Activated CD4-positive, alpha-beta T cell treated with anti-CD3 and anti-CD28 coated beads, Interleukin-2, amount 10 ng/mL, durations not matched to agents 7 days and 5 days (primary cell): ENCODE measurements at places on chromosomes 16 and 17.

GRCh38 chr17:72705905-72706395 is 386.5 kb downstream of the SLC39A11 start:
- no peak for DNase-seq

GRCh38 chr17:59299400-59300092 is 31.9 kb upstream of the YPEL2 start:
- no peak for DNase-seq

GRCh38 chr16:23857881-23858269 is 22.1 kb downstream of the PRKCB start:
- no peak for DNase-seq

GRCh38 chr17:75720656-75721462 is at the start of gene ITGB4:
Gene ITGB4, plus strand, starts transcription at chr17:75721459. Its CDS starts 3,245 bp downstream, at chr17:75724704.
- DNase-seq = peak; percentile 67

DNA sequence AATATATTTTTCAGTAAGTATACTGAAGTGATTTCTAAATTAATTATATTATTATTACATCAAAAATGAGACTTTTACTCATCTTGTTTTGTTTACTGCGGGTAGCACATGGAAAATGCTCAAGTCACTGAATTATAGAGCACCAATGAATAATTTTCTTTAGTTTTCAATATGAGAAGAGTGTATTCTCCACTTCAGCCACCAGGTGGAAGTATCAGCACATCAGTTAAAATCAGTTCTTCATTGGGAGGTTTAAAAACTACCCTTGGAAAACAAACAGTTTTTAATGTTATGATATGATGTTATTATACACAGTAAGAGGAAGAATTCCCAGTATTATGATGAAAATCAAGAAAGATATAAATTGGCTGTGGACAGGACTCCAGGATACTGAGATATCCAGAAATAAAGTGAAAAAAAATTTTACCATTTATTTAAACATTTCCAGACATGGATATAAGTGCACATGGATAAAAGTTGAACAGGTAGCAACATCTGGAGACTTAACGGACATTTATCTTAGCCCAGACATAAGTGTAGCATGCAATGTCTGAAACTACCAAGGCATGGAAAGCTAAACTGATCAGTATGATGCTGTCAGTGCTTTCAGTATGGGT is 467.3 kb downstream of the KCNJ2 start:
- DNase-seq = peak; percentile 22

- no peak for DNase-seq
Measured at GRCh38 chr17:12358477-12358876, 307.2 kb upstream of the MYOCD start.

- DNase-seq = no peak
Measured at GRCh38 chr17:18267927-18268711, 7.7 kb downstream of the MIEF2 start.

DNA sequence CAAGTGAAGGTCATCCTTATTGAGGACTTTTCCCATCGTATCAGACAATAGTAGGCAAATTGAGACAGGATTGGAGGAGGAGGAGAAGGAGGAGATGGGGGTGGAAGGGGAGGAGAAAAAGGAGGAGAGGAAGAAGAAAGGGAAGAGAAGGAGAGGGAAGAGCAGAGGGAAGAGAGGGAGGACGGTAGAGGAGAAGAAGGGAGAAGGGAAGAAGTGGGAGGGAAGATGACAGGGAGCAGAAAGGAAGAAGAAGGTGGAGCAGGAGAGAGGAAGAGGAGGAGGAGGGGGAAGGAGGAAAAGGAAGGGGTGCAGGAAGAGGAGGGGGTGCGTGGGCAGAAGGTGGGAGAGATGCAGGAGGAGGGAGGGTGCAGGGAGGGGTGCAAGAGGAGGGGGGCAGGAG is 26.0 kb downstream of the ABCC6 start:
- DNase-seq = no peak

GRCh38 chr16:5379954-5380353 is 282.4 kb upstream of the EEF2KMT start:
- no peak for DNase-seq

DNA sequence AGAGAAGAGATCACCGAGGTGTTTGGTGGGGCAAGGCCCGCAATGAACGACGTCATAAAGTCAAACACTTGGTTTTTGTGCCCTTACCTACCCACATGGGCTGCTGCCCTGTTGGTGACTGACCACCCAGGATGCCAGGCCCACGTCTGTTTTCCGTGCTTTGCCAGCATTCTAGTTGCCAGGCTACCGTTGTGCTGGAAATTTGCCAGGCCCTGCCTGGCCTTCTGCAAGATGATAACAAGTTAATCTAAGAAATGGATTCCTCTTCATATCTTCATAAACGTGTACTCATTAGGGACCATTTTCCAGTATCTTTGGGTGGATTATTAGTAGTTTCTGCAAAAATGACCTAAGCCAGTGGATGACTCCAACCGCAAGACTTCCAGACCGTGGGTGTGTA is 35.4 kb downstream of the SLC6A4 start:
- DNase-seq = no peak

DNA sequence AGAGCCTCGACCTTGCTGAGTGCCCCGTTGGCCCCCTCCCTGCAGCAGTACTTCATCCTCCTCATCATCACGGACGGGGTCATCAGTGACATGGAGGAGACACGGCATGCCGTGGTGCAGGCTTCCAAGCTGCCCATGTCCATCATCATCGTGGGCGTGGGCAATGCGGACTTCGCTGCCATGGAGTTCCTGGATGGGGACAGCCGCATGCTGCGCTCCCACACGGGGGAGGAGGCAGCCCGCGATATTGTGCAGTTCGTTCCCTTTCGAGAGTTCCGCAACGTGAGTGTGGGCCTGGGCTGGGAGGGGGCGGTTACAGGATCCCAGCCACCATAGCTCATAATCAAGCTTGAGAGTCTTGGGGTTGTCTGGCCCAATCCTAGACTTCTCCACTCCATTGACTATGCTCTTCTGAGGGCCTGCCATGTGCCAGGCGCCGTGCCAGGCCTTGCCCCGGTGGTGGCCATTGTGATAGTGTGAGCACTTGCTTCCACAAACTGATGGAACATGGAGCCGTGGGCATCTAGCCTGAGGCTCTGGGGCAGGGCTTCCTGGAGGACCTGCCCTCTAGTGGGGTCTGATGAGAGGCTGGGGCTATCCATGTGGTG is 39.7 kb downstream of the PSME3IP1 start:
- DNase-seq = no peak

DNA sequence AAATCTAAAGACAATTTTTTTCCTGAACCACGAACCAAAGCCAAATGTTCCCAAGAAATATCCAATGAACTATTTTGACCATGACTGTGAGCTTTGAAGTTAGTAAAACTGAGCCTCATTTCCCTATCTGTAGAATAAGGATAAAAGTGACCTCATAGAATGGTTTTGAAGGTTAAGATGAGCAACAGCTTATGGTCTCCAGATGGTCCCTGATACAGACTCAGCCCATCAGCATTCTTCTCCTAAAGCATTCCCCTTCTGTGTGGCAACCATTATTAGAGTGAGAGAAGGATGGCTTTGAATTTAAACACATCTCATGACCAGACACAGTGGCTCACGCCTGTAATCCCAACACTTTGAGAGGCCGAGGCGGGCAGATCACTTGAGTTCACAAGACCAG is 70.1 kb downstream of the COPRS start:
- DNase-seq = no peak

DNA sequence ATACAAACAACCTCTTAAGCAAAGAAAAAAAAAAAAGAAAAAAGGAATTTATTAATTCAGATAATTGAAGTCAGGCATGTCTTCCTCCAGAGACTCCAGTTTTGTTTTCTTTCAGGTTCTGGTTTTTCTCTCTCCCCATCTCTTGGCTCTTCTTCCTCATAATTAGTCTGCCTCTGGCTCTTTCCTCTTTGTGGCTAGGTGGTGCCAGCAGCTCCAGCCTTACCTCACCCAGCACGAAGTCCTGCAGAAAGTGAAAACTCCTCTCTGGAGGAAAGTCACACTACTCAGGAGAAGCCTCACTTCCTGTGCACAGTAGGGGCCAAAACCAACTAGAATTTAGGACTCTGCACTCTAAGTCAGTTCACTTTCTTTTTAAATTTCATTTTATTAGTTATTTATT is 10.3 kb upstream of the NFAT5 start:
- no peak for DNase-seq

DNA sequence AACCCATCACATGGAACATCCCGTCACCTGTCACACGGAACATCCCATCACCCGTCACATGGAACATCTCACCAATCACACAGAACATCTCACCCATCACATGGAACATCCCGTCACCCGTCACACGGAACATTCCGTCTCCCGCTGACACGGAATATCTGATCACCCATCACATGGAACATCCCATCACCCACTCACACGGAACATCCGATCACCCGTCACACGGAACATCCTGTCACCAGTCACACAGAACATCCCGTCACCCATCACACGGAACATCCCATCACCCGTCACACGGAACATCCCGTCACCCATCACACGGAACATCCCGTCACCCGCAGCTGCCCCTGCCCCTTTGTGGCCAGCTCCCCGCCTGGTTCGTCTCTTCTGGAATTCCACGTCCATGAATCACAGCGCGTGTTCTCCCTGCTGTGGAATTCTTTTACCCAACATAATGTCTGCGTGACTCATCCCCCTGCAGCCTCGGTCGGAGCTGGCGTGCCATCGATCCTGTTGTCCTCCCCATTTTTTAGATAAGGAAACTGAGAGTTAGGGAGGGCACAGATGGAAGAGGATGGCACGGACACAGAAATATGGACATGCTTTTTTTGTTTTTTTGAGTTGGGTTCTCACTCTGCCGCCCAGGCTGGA is 5.6 kb downstream of the CPNE7 start:
- no peak for DNase-seq

- DNase-seq = no peak
Measured at GRCh38 chr16:23874613-23875294, 39.0 kb downstream of the PRKCB start.

DNA sequence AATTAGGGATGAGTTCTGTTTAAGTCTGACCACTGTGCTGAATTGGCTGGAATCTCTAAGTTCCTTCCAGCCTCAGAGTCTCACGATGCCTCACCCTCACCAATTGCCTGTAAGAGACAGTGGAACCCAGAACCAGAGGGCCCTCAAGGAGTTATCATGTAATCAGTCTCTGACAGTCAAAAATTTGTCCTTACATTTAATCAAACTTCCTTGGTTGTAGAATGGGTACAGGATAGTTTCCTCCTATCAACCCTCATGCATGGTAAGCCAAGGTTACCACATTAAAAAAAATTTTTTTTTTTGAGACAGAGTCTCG is 83.2 kb downstream of the CDK5R1 start:
- DNase-seq = no peak

DNA sequence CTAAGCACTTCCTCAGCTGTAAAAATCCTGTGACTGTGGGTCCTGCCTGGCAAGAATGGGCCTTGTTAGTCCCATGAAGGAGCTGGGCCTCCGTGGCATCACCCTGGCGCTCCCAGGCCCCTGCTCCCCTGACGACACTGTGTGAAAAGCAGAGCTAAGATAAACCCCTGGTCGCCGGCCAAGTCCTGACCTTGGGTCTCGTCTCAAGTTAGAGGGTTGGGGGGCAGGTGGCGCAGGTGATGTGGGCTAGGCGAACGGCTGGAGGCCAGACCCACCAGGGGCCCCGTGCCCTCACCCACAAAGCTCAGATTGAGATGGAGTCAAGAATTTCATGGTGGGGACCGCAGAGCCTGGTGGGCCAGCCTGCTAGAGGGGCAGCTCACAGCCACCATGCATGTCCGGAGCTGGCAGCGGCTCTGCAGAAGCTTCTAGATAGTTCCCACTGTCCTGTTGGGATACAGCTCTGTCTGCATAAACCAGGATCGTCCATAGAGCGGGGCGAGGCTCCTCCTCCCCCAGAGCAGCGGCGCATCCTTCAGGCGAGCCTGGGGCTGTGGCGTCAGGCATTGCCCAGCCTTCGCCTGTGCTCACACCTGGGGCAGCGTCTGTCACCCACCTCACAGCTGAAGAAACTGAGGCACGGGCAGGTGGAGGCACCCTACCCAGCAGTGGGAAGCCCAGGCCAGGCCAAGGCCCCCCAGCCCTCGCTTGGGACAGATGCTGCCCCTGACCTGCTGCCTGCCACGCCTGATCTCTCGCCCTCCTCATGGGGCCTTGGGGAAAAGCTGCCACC is 12.0 kb downstream of the CYBC1 start:
- DNase-seq = no peak

GRCh38 chr17:27217631-27218030 is 76.3 kb upstream of the WSB1 start:
- DNase-seq = no peak

DNA sequence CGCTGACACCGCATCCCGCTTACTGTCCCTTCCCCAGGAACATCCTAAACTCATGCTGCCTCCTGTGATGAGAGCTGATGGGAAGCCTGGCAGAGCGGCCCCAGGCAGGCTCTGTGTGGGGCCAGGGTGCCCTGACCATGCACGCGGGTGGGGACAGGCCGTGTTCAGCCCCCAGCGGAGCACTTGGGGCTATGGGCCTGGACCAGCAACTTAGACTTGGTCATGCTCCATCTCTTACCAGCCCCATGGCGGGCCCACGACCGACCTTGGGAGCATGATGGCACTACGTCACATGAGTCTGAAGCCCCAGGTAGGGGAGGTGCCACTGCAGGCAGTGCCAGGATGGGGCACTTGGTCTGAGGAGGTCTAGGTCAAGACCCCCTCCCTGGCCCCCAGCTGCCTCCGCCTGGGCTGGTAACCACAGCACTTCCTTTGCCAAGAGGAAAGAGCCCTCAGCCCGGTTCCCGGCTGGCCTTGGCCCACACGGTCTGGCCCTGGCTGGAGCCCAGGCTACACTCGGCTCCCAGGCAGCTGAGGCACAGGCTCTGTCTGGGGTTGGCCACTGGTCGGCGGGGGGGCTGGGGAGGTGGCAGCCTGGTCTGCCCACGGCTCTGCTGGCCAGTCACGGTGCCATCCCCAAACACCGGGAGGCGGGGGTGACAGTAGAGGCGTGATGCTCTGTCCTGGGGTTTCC is 25.7 kb downstream of the BAHCC1 start:
- no peak for DNase-seq

GRCh38 chr16:24976061-24976779 is 38.9 kb downstream of the ARHGAP17 start:
- no peak for DNase-seq

DNA sequence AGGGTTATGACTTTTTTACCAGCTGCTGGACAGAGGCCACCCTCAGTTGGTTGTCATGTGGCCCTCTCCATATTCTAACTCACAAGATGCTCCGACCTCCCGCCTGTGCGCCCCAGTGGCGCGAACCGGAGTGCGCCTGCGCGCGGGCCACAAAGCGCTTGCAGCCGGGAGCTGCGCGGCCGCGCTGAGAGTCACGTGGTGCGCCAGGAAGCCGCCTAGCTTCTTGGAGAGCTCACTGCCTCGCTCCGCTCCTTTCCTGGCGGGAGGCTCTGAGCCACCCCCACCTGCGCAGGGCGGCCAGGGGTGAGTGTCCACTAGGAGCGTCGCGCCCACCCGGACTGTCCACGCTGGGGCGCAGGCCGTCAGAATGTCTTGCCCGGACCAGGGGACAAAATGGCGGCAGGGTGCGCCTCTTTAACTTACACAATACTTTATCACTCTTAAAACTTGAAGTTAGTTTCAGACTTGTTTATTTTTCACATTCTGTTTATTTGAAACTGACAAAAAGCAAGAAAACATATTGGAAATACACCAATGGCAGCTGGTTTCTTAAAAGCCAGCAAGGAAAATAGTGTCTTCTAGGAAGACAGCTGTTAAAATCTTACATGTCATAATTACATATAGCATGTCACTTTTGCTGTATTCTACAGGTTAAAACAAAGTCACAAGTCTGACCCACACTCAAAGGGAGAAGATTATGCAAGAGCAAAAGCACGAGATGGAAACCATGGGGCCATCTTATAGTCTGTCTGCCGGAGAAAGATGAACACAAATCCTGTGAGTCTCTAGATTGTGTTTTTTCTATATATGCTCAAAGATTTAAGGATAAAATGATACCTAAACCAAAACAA is 357.9 kb downstream of the CNTNAP4 start:
- no peak for DNase-seq

GRCh38 chr17:8894202-8894671 is 26.8 kb upstream of the PIK3R6 start:
- no peak for DNase-seq
